ENCODE measurements at places on chromosomes 16 and 17.

GRCh38 chr17:69423450-69423849 is 9.0 kb downstream of the MAP2K6 start:
- DNase-seq: no peak

DNA sequence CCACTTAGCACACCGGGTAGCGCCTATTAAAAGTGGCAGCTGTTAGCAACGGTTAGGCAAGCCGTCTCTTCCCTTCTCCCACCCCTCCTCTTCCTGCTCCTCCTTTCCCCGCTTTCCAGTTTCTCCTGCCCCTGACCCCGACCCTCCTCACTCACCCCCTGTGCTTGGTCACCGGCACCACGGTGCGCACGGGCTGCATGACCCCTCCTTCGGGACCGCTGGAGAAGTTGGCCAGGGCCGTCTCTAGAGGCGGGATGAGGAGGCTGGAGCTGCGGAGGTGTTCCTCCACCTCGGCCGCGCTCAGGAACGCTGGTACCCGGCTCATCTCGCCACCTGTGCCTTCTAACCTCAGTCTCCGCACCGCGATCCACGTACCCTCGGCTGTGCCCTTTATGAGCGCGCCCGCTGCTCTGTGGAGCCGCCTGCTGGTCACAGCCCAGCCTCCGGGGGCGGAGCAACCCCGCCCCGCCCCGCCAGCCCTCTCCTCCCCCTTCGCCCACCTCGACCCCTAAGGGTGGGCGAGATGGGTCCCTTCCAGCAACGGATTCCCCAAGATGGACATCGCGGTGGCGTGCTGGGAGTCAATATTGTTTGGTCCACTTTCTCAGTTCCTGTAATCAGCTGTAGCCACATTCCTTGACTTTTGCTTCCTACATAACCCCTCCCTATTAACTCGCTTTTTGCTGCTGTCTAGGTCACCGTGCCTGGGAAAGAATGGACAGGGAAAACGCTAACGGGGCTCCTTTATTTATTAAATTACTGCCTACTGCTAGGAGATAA is at the start of gene CRYM:
Gene CRYM (minus strand): TSS at position 364 of the 780 bp plus-strand sequence. CDS start 39 bp downstream, at position 325.
- DNase-seq: peak; percentile 45

- no peak for DNase-seq
Observed at GRCh38 chr17:63735691-63736090, 5.9 kb downstream of the STRADA start.

- DNase-seq: no peak
Observed at GRCh38 chr16:86568677-86569623, 2.3 kb downstream of the FOXC2 start.

DNA sequence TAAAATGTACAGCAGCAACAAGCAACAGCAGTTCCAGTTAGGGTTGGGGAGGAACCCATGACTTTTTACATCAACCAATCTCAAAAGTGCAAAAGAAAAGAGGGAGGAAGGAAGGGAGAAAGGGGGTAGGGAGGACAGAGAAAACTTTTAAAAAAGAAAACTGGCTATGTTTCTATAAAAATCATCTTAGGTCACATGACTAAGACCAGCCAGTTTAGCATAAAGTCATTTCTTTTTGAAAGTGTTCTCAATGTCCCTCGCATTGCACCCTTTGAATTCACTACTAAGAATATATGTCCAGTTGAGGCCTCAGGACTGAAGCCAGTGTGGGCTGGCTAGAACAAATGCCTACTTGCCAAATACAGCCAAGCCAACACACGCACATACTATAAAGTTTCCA is 28.9 kb downstream of the DCUN1D3 start:
- DNase-seq: no peak

- peak; percentile 36 for DNase-seq
Observed at GRCh38 chr17:77695386-77695785, 263.1 kb upstream of the TNRC6C start.

DNA sequence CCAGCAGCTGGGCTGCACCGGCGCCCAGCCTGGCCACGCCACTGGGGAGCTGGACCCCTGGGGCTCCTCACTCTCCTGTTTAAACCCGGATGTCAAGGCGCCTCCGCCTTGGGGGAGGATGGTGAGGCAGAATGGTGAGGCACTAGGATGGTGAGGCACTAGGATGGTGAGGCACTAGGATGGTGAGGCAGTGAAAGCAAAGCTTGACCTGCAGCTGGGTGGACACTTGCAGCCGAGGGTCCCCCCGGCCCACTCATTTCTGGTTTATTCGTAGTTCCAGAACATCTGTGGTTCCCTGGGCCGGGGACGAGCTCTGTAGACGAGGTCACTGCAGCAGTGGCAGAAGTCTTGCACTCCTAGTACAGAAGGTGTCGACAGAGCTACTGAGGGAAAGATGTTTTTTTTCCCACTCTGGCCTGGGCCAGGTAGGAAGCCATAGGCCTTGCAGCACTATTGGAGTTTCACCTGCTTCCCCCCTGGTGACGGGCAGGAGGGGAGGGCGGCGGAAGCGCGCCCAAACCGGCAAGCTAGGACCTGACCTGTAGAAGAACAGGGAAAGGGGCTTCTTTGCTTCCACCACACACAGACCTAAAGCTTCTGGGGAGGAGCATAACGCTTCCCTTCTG is 1.1 kb upstream of the HNF1B start:
- no peak for DNase-seq

DNA sequence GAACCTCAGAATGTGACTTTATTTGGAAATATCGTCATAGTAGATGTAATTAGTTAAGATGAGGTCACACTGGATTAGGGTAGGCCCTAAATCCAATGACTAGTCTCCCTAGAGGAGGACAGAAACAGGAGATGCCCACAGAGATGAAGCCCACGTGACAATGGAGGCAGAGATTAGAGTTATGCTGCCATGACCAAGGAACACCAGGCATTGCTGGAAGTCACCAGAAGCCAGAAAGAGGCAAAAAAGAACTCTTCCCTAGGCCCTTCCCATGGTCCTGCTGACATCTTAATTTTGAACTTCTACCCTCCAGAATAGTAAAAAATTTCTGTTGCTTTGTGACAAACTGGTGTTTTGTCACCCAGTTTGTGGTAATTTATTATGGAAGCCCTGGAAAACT is 49.6 kb downstream of the IKZF3 start:
- DNase-seq: no peak

DNA sequence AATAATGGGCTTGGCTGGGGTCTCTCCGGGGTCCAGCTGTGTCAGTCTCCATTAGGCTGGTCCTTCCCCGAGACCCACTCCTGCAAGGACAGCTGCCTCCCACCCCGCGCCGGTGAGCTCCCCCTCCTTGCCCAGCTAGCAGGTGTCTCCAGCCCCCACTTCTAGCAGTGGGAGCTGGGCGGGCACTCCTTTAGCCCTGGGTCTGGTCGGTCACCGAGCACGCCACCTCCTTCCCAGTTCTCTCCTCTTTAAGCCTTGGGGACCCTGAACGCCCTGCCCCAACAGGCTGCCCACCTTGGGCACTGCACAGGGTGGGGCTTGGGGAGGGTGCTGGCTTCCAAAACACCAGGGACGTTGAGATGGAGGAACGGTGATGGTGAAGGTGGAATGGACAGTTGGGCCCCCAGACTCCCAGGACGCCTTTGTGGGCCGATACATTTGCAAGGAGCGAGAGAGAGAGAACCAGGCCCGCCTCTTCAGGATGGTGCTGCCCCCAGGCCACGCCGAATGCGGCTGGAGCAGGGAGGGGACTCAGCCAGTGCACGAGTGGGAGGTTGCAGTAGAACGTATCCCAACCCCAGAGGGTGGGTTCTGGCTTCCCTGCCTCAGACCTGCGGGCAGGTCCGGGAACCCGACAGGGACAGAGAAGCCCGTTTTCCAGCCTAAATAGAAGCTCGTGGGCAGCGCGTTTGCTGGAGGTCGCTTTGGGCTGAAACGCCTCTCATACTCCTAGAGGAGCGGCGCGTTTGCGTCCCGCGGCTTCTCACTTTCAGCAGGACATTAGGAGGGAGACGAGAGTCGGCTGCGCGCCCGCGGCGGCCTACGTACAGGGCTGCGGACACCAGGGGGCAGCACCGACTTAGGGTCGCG is 10.7 kb downstream of the TBX2 start:
- DNase-seq: no peak

GRCh38 chr16:15808071-15808470 is 48.8 kb downstream of the MYH11 start:
- DNase-seq: no peak

DNA sequence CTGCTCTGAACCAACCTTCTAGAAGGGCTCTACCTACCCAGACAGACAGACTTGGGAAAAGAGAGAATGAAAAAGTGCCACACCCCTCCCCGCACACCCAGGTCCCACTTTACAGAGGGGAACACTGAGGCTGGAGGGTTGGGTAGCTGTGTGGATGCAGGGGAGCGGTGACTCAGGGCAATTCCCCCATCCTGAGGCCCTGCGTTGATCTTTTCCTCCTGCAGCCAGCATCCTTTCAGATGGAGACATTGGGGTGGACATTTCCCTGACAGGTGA is 10.0 kb downstream of the CETP start:
- no peak for DNase-seq

GRCh38 chr17:59155439-59156177 is at the start of gene PRR11:
Gene PRR11, plus strand, starts transcription at chr17:59155746. Its CDS starts 14,007 bp downstream, at chr17:59169753.
- peak; percentile 100 for DNase-seq

GRCh38 chr16:84080378-84080777 is 36.4 kb downstream of the MBTPS1 start:
- no peak for DNase-seq

- no peak for DNase-seq
Observed at GRCh38 chr17:40178660-40179059, 1.4 kb downstream of the RAPGEFL1 start.

DNA sequence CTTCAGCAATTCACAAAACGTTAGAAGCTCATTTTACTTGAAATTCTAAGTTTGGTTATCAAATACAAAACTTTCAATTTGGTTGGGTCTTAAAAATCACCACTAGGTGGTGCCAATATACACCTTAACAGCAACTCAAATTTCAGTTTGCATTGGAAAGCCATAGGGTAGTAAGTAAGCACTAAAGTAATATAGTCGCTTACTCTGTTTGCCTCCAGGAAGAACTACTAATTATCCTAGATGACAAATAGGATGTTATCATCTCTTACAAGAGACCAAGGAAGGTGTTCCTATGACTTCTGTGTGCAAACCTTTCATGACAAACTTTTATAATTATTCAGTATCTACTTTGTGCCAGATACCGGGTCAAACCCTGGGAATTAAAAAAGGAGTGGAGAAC is 93.3 kb downstream of the MYO1D start:
- DNase-seq: no peak
